ENCODE measurements at places on chromosomes 2 and 18.

- no peak overlapping the region for H3K4me3 ChIP-seq
- no peaks in the 10 kb centered on the region for H3K36me3 ChIP-seq
- H3K27ac ChIP-seq, result no peak overlapping the region
- H3K27me3 ChIP-seq, result no peaks in the 10 kb centered on the region
- no peak for DNase-seq
Measured at GRCh38 chr18:27668158-27668557, 483.1 kb upstream of the CHST9 start.

- H3K4me1 ChIP-seq, result peaks cover 28% of the 10 kb centered on the region
- no peak overlapping the region for H3K4me3 ChIP-seq
- DNase-seq, result no peak
Measured at GRCh38 chr2:10548626-10549025, 100.5 kb upstream of the ODC1 start.

GRCh38 chr2:230861552-230862255 is 3.0 kb upstream of the ITM2C start:
- H3K36me3 ChIP-seq, result no peaks in the 10 kb centered on the region
- no peak overlapping the region for H3K27ac ChIP-seq
- H3K4me3 ChIP-seq, result no peak overlapping the region

DNA sequence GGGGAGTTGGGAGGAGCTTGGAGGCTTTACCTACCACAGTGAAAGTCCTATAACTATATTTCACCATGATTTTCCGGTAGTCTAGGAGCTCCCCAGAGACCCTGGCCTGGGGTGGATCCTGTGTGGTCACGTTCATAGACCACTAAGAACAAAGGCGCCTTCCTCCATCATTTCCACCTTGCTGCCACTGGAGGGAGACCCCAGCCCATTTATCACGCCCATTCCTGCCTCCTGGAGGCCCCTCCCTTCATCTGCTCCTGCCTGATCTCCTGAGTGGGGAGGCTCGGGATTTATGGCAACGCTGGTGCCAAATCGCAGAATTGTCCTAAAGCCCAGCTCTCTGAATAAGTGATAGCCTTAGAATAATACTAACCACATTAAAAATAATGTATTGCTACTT is 507.6 kb upstream of the SPHKAP start:
- no peak overlapping the region for H3K27ac ChIP-seq
- H3K27me3 ChIP-seq, result no peaks in the 10 kb centered on the region
- no peaks in the 10 kb centered on the region for H3K4me1 ChIP-seq
- no peaks in the 10 kb centered on the region for H3K36me3 ChIP-seq

GRCh38 chr2:8036366-8036765 is 645.5 kb upstream of the ID2 start:
- no peak overlapping the region for H3K4me3 ChIP-seq
- no peaks in the 10 kb centered on the region for H3K36me3 ChIP-seq
- DNase-seq, result no peak
- H3K27me3 ChIP-seq, result no peaks in the 10 kb centered on the region
- no peak overlapping the region for H3K27ac ChIP-seq
- peaks cover 5% of the 10 kb centered on the region for H3K4me1 ChIP-seq

DNA sequence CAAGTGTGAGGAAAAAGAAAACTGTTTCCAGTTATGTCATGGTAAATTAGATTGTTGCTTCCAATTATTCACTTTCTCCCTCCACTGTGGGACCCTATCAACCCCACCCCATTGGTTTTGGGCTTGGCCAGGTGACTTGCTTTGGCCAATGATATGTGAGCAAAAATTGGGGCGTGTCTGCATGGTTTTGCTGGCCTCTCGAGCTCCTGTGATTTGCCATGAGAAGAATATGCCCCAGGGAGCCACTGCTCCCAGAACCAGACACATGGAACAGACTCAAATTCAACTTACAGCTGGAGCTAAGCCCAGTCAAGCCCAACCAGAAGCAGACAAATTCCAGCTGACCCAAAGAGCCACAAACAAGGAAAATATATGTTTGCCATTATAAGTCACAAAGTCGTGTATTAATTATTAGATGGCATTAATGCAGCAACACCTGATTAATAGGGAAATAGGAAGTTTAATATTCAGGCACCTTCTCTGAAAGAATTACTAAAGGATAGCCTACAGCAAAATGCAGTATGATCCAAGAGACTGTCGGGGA is 248.9 kb downstream of the ANAPC1 start:
- no peaks in the 10 kb centered on the region for H3K36me3 ChIP-seq
- no peak overlapping the region for H3K4me3 ChIP-seq
- no peak overlapping the region for H3K27ac ChIP-seq
- DNase-seq, result no peak

GRCh38 chr2:14673351-14673875 is 40.9 kb downstream of the LRATD1 start:
- no peak overlapping the region for H3K27ac ChIP-seq
- H3K36me3 ChIP-seq, result no peaks in the 10 kb centered on the region
- H3K27me3 ChIP-seq, result no peaks in the 10 kb centered on the region
- DNase-seq, result no peak
- no peak overlapping the region for H3K4me3 ChIP-seq

GRCh38 chr2:197894751-197895274 is 90.4 kb downstream of the PLCL1 start:
- DNase-seq, result no peak
- H3K27me3 ChIP-seq, result no peaks in the 10 kb centered on the region
- H3K27ac ChIP-seq, result no peak overlapping the region
- H3K4me1 ChIP-seq, result no peaks in the 10 kb centered on the region
- no peak overlapping the region for H3K4me3 ChIP-seq

DNA sequence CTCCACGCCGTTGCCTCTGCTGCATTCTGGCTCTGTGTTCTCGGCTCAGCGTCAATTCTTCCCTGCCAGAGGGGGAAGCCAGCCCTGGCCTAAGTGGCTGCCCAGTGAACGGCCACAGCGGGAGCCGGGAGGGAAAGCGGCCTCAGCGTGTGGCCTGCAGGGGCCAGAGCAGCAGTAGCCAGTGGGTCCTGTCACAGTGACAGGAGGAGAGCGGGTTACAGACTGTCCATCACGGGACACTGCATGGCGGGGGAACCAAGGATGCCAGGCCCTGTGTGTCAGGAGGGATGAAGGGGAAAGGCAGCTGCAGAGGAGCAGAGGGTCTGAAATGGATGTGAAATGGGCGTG is 39.7 kb downstream of the PDIA6 start:
- no peaks in the 10 kb centered on the region for H3K4me1 ChIP-seq
- DNase-seq, result no peak
- no peak overlapping the region for H3K27ac ChIP-seq
- no peak overlapping the region for H3K4me3 ChIP-seq
- H3K27me3 ChIP-seq, result no peaks in the 10 kb centered on the region

- peaks cover 3% of the 10 kb centered on the region for H3K4me1 ChIP-seq
- peaks cover 3% of the 10 kb centered on the region for H3K27me3 ChIP-seq
- no peaks in the 10 kb centered on the region for H3K36me3 ChIP-seq
- no peak overlapping the region for H3K4me3 ChIP-seq
- H3K27ac ChIP-seq, result no peak overlapping the region
- DNase-seq, result no peak
Measured at GRCh38 chr2:43675646-43676321, 445 bp downstream of the C1GALT1C1L start.

GRCh38 chr18:30999887-31000628 is 42.5 kb downstream of the DSC3 start:
- H3K36me3 ChIP-seq, result no peaks in the 10 kb centered on the region
- DNase-seq, result no peak
- H3K4me3 ChIP-seq, result no peak overlapping the region
- no peaks in the 10 kb centered on the region for H3K27me3 ChIP-seq

DNA sequence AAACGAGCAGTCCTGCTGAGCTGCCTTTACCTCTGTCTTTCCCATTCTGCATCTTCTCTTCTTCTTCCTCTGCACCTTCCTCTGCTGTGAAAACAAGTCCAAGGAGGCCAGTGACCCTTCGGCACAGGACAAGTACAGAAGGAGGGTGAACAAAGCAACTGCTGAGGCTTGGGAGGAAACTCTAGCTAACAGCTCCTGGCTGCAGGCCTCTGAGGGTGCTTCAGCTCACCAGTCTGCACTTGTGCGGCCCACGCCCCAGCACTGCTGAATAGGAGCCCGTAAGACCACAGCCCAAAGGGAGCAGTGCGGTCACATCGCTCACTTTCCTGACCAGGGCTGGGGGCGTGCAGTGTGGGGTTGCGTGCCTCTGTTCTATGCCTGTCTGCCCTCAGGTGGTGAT is 42.1 kb upstream of the DNMT3A start:
- H3K4me1 ChIP-seq, result peaks cover 10% of the 10 kb centered on the region
- H3K27ac ChIP-seq, result no peak overlapping the region
- no peak overlapping the region for H3K4me3 ChIP-seq

GRCh38 chr2:68726100-68726499 is 8.5 kb upstream of the ARHGAP25 start:
- H3K27ac ChIP-seq, result no peak overlapping the region
- peaks cover 2% of the 10 kb centered on the region for H3K27me3 ChIP-seq
- H3K36me3 ChIP-seq, result no peaks in the 10 kb centered on the region
- peaks cover 40% of the 10 kb centered on the region for H3K4me1 ChIP-seq
- DNase-seq, result no peak

- no peak for DNase-seq
- H3K4me3 ChIP-seq, result no peak overlapping the region
- H3K27ac ChIP-seq, result no peak overlapping the region
- H3K27me3 ChIP-seq, result no peaks in the 10 kb centered on the region
- peaks cover 8% of the 10 kb centered on the region for H3K4me1 ChIP-seq
Measured at GRCh38 chr18:9429662-9429993, 45.7 kb upstream of the RALBP1 start.

GRCh38 chr2:69285379-69285894 is 101.6 kb downstream of the GFPT1 start:
- H3K27ac ChIP-seq, result no peak overlapping the region
- no peak overlapping the region for H3K4me3 ChIP-seq
- no peaks in the 10 kb centered on the region for H3K4me1 ChIP-seq
- no peaks in the 10 kb centered on the region for H3K36me3 ChIP-seq

- no peaks in the 10 kb centered on the region for H3K27me3 ChIP-seq
- H3K36me3 ChIP-seq, result no peaks in the 10 kb centered on the region
Measured at GRCh38 chr2:42567364-42567763, 1.1 kb upstream of the MTA3 start.

DNA sequence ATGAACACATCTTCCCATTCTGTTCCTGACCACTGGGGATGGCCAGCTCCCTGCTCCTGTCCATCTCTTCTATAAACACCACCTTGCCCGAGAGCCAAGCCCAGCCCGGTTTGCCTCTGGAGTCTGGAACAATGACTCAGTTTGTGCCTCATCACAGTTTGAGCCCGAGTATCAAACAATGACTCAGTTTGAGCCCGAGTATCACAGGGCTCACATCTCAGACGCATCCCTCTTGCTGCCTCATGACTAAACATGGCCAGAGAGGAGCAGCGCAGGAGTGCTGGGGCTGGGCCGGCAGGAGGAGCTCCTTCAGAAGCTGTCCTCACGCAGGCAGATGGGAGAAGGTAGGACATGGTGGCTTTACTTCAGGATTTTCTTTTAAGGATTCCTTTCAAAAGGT is 68.7 kb downstream of the PXDN start:
- no peak overlapping the region for H3K27ac ChIP-seq
- no peaks in the 10 kb centered on the region for H3K27me3 ChIP-seq
- H3K4me1 ChIP-seq, result no peaks in the 10 kb centered on the region
- no peak for DNase-seq

DNA sequence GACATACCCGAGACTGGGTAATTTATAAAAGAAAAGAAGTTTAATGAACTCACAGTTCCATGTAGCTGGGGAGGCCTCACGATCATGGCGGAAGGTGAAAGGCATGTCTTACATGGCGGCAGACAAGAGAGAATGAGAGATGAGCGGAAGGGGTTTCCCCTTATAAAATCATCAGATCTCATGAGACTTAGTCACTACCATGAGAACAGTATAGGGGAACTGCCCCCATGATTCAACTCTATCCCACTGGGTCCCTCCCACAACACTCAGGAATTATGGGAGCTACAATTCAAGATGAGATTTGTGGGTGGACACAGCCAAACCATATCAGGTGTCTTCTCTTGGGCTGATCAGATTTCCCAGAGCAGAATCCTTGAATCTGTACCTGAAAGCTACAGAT is 617.3 kb upstream of the ID2 start:
- no peaks in the 10 kb centered on the region for H3K27me3 ChIP-seq
- H3K36me3 ChIP-seq, result no peaks in the 10 kb centered on the region
- no peaks in the 10 kb centered on the region for H3K4me1 ChIP-seq
- H3K27ac ChIP-seq, result no peak overlapping the region

GRCh38 chr18:62979176-62979575 is 263.8 kb downstream of the PHLPP1 start:
- H3K27ac ChIP-seq, result no peak overlapping the region
- peaks cover 5% of the 10 kb centered on the region for H3K4me1 ChIP-seq
- H3K4me3 ChIP-seq, result no peak overlapping the region
- no peaks in the 10 kb centered on the region for H3K36me3 ChIP-seq
- H3K27me3 ChIP-seq, result no peaks in the 10 kb centered on the region
- no peak for DNase-seq

GRCh38 chr2:125216321-125216720 is 1191.2 kb downstream of the CNTNAP5 start:
- H3K4me1 ChIP-seq, result no peaks in the 10 kb centered on the region
- H3K27me3 ChIP-seq, result no peaks in the 10 kb centered on the region
- H3K27ac ChIP-seq, result no peak overlapping the region
- no peak for DNase-seq
- H3K4me3 ChIP-seq, result no peak overlapping the region

DNA sequence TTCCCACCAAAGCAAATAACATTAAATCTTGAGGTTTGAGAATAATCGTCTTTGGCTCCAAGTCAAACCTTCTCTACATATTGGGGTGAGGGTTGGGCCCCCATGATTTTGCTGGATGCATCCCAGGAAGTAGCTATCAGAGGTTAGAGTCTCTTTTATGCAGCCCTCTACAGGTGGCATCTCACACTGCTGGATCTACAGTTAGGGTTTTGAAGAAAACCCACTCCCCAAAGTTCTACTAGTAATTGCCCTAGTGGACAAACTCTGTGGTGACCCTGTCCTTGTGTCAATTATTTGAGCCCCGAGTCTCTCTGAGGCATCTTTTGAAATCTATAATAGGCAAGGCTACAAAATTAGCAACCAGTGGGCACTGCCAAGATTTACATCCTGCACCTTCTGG is 15.0 kb upstream of the REG1A start:
- no peak overlapping the region for H3K27ac ChIP-seq
- no peaks in the 10 kb centered on the region for H3K27me3 ChIP-seq
- H3K36me3 ChIP-seq, result no peaks in the 10 kb centered on the region
- H3K4me1 ChIP-seq, result no peaks in the 10 kb centered on the region
- no peak overlapping the region for H3K4me3 ChIP-seq

DNA sequence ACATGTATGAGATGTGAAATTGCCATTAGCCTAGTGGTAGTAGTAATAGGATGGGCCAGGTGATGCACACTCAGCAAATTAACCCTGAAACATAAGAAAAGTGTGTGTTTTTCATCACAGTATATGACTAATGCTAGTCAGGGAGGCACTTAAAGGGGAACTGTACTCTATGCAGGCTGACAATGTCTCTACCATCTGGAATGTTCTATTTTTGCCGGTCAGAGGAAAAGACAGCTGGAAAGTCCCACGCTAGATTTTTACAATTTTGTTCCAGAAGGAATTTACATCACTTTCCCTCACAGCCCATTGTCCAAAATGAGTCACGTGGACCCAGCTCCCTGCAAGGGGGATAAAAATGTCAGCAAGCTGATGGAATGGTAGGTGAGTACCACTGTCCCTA is 746.3 kb upstream of the CHAC2 start:
- no peaks in the 10 kb centered on the region for H3K27me3 ChIP-seq
- no peak overlapping the region for H3K27ac ChIP-seq
- no peaks in the 10 kb centered on the region for H3K36me3 ChIP-seq
- no peak for DNase-seq
- no peak overlapping the region for H3K4me3 ChIP-seq

Data from natural killer cell (primary cell).